ENCODE measurements at places on chromosomes 1 and 21. TPM values are rescaled to one million over a fixed set of nuclear protein-coding genes. Genes with fewer than 3 reads are reported as not detected.

The HAPLN2 gene
- 1.9 TPM for total RNA-seq

The OR2L5 gene
- not detected for total RNA-seq

The KLHDC7A gene
- total RNA-seq: 25.8 TPM

The KCNJ9 gene
- total RNA-seq: not detected

The CD34 gene
- 50.9 TPM for total RNA-seq

The ANKRD45 gene
- 7.7 TPM for total RNA-seq

The CA6 gene
- not detected for total RNA-seq

The CD1E gene
- total RNA-seq: 3.5 TPM

GRCh38 chr1:42817976-42818375 lies 779 bp upstream of the SVBP start:
- no peak for DNase-seq

- DNase-seq: no peak
Observed at GRCh38 chr1:198606020-198606438, 32.8 kb upstream of the PTPRC start.

DNA sequence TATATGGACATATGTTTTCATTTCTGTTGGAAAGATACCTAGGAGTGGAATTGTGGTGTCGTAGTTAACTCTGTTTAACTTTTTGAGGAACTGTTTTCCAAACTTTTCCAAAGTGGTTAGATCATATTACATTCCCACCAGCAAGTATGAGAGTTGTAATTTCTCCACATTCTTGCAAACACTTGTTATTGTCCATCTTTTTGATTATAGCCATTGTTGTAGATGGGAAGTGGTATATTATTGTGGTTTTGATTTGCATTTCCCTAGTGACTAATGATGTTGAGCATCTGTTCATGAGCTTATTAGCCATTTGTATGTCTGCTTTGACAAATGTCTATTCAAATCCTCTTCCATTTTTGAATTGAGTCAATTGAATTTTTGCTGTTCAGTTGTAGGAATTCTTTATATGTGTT lies 19.8 kb downstream of the CAMTA1 start:
- DNase-seq: no peak

DNA sequence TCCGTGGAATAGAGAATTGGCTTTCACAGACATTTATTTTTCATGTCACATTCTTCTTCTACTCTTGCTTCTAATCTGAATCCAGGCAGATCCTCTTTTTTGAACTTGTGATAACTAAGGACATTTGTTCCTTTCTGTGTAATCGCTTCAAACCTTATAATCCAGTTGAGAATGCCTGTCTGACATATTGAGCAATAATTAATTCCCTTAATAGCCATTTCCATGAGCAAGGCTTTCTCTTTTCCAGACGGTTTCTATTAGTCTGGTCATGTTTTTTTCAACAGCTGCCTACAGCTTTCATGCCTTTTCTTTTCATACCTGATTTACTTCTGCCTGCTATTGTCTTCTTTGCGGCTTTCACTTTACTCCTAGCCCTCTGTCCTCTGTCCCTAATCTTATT lies 163.4 kb downstream of the CYYR1 start:
- DNase-seq: no peak

DNA sequence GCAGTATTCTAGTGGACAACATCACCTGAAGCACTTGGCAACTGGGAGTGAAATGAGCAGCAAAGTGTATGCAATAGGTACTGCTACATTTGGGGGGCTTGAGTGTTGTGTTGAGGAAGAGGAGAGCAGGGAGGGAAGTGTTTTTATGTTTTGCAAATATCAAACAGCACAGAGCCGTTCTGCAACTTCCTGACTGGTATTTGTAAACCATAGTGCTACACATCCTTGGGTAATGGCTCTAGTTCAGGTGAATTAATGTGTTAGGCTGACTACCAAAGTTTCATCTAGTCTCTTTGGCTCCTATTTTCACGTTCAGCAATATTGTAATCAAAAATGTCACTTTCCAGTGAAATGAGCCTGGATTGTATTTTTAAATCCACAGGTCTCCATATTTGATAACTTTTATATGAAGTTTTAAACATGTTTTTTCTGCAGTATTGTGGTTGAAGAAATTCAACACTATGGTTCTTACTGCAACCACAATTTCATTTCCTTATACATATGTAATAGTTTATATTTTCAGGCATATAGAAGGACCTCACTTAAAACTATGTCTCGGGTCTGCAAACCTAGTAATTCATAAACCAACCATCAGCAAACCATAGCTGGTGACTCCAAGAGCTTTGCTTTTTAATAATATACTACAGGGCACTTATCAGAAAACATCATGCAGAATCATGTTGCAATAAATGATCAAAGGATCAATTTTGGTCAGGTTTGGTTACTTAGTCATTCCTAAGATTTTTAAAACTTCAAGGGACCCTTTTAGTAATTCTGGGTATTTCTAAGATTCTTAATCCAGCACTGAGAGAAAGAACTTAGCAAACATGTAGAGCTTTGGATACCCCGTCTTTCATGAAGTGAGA lies 18.8 kb downstream of the ZBTB37 start:
- DNase-seq: no peak

DNA sequence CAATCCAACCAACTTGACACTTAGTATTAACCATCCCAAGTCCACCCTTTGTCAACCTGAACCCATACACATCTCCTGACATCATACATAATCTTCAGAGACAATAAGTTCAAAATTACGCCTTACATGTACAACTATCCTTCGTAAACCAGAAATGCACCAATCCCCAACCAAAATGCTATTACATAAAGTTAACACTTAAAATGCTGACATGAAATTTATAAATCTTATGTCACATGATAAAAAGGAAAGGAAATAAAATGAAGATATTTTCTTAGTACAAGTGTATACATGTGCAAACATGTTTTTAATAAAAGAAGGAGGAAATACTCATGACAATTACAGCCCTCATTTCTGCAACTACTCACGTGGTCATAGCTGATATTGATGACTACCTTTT lies 95.0 kb downstream of the FCRL5 start:
- DNase-seq: no peak

DNA sequence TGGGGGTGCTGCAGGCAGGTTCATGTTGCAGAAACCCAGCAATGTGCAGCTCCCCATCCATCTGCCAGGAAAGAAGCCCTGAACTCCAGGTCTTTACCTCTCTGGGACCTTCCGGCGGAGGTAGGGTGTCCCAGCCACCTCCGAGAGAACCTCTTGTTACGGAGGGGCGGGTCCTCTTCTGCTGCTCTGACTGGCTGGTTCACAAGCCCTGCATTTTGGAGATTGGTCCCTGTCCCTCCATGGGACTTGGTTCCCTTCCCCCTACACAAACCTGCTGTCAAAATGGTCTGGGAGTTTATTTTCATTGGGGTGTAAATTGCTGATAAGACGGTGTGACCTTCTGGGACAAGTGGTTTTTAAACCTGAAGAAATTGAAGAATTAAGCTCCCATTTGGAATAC lies 8.0 kb upstream of the CELSR2 start:
- no peak for DNase-seq

GRCh38 chr1:36871146-36871971 lies 163.0 kb downstream of the GRIK3 start:
- no peak for DNase-seq

- no peak for DNase-seq
Observed at GRCh38 chr21:32392299-32392879, 423 bp downstream of the URB1 start.

- no peak for DNase-seq
Observed at GRCh38 chr1:157279138-157279801, 141.1 kb upstream of the ETV3 start.

- DNase-seq: no peak
Observed at GRCh38 chr1:167054946-167055630, 35.1 kb downstream of the GPA33 start.

GRCh38 chr1:225480825-225481434 lies 53.1 kb upstream of the LBR start:
- peak; percentile 55 for DNase-seq

- DNase-seq: no peak
Observed at GRCh38 chr1:153553096-153553495, 4.0 kb upstream of the S100A3 start.

GRCh38 chr21:45550522-45551210 lies 8.4 kb upstream of the SLC19A1 start:
- peak; percentile 75 for DNase-seq

- DNase-seq: no peak
Observed at GRCh38 chr1:240212556-240212955, 120.9 kb downstream of the FMN2 start.

- DNase-seq: no peak
Observed at GRCh38 chr1:33131191-33131590, 50.2 kb downstream of the AZIN2 start.

DNA sequence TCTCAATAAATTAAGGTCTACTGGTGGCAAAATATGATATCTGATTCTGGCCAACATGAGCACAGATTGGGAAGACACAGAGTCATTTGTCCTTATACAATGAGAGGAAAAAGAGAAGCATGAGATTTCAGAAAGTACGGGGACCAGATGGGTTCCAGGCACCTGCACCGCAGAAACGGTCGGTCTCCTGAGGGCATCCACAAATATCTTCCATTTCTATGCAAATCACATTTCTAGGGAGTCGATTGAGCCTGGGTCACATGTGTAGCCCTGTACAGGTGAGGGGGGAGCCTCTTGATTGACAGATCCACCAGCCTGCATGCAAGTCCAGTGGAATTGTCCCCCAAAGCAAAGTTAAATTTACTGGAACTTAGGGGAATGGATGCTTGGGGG lies 415.6 kb downstream of the NPHP4 start:
- DNase-seq: no peak

DNA sequence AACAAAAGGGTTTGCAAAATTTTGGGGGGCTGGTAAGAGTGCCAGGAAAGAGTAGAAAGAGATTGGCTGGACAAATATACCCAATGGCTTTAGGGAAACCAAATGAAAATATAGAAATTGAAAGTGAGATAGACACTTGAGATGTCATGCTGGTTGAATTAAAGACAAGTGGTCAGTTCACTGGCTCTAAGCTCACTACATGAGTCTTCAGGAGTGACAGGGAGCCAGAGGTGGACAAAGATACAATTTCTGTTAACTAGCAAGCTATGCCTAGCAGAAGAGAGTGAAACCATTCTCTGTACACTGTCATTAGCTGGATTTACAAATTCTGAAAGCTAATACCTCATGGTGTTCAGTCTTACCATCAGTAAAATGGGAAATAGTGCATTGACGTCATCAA lies 82.5 kb downstream of the TBX15 start:
- no peak for DNase-seq

- DNase-seq: no peak
Observed at GRCh38 chr1:23650344-23650990, 41.1 kb upstream of the RPL11 start.

DNA sequence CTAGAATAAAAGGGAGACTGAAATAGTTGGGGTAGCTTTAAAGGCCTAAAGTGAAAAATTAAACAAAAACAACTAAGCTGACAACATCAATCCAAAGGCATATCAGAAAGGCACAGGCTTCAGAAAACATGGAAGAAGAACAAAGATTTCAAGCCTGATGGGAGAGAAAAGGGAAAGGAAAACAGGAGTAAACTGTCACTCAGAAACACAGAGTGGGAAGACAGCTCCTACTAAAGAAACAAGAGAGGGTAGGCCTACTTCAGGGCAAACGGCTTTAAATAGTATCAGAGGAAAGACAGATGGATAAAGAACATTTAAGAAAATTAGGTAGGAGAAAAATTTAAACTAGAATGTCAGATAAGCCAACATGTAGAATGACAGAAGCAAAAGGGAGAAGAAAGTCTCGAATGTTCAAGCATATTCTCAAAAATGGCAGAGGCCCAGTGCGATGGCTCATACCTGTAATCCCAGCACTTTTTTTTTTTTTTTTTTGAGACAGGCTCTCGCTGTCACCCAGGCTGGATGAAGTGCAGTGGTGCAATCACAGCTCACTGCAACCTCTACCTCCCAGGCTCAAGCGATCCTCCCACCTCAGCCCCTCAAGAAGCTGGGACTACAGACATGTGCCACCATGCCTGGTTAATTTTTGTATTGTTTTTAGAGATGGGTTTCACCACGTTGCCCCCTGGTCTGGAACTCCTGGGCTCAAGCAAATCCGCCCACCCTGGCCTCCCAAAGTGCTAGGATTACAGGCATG lies 7.6 kb downstream of the EGLN1 start:
- DNase-seq: no peak

DNA sequence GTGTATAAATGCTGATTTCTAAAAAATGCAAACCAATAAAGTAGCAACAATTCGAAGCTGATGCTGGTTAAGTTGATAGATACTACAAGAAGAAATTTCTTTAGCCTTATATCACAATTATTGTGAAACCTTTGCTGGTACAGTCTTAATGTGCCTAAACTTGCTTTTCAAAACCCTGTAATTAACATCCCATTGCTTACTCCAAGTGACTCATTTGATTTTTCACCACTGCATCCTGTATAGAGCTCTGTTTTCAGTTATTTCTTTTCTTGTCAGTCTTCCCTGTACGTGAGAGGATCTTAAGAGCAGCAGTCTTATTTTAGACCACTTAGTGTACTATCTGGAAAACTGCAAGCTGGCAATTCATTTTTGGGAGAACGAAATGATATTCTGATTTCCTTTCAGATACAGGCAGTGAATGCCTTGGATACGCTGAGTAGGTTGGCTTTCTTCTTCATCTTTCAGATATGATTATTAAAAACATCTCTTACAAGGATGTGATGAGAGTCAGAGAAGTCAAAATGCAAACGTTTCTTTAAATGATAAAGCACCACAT lies 210.3 kb downstream of the KCTD3 start:
- no peak for DNase-seq

DNA sequence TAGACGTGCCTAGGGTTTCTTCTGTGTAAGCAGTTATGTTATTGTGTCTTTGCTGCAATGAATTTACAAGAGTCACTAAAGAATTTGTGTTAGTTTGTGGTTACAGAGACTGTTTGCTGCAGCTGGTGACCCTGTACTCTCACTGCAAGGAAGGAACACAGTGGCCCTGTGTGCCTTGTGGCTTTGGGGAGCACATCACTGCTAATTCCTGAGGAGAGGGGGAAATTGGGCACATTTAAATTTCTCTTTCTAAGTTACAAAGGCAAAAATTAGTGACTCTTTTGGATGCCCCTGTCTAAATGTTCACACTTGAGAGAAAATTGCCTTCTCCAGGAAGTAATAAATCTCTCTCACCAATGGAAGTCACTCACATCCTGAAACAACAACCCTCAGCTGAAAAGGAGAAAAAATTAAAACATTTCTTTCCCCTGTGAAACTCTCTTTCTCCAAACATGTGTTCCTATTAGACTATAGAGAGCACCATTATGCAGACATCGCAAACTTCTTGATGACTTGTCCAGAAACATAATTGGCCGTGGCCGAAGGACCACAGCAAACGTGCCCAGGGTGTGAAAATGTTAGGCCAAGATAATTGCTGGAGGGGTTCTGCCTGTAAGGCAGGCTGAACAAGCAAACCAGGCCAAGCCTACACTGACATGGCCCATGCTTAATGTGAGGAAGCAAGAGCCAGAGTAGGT lies 32.3 kb upstream of the SPAG17 start:
- no peak for DNase-seq

GRCh38 chr1:46456411-46456963 lies 33.1 kb upstream of the DMBX1 start:
- no peak for DNase-seq

GRCh38 chr1:30662291-30662840 lies 61.0 kb downstream of the MATN1 start:
- no peak for DNase-seq

- no peak for DNase-seq
Observed at GRCh38 chr1:110888641-110889040, 15.7 kb downstream of the CD53 start.

- DNase-seq: no peak
Observed at GRCh38 chr1:200128081-200128480, 100.6 kb downstream of the NR5A2 start.
